ENCODE measurements at places on chromosomes 16 and 17.

DNA sequence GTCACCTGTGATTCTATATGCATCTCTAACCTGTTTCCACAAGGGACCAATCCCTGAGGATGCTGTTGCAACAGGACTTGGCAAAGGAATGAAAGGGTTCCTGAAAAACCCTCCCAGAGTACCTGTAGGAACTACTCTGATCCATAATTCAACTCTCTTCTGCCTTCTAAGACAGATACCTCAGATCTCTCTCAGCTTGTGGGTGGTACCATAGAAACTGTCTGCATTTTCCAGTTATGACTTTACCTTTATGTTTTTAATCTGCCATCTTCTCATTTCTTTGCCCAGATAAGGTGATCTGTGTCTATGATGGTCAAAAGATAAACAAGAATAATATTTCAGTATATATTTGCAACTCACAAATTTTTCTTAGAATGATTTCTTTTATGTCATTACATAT, 65.1 kb downstream of the TMC6 start:
- DNase-seq, result no peak
- no peak overlapping the region for H3K4me3 ChIP-seq
- no peaks in the 10 kb centered on the region for H3K27me3 ChIP-seq
- H3K27ac ChIP-seq, result no peak overlapping the region

DNA sequence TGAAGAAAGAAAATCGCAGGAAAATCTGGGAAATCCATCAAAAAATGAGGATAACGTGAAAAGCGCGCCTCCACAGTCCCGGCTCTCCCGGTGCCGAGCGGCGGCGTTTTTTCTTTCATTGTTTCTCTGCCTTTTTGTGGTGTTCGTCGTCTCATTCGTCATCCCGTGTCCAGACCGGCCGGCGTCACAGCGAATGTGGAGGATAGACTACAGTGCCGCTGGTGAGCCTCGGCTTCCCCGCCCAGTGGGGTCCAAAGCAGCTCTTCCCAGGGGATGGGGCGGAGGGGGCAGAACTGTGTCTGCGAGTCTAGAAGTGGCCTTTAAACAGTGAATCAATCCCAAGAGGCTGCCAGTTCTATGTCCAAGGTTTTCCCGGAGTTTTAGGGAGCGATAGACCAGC, 19.8 kb downstream of the FAM234A start:
- no peak overlapping the region for H3K27ac ChIP-seq
- peak overlapping the region; percentile 46 for H3K4me3 ChIP-seq
- H3K27me3 ChIP-seq, result no peaks in the 10 kb centered on the region
- H3K36me3 ChIP-seq, result peaks cover 15% of the 10 kb centered on the region
- peaks cover 22% of the 10 kb centered on the region for H3K4me1 ChIP-seq
- DNase-seq, result no peak

GRCh38 chr17:75778861-75779249, 5.8 kb upstream of the UNK start:
- DNase-seq, result no peak
- H3K27ac ChIP-seq, result peak overlapping the region; percentile 100
- H3K27me3 ChIP-seq, result peaks cover 3% of the 10 kb centered on the region
- H3K36me3 ChIP-seq, result peaks cover 41% of the 10 kb centered on the region
- peak overlapping the region; percentile 98 for H3K4me3 ChIP-seq

GRCh38 chr17:2899906-2900305, 103.7 kb downstream of the RAP1GAP2 start:
- no peaks in the 10 kb centered on the region for H3K36me3 ChIP-seq
- no peaks in the 10 kb centered on the region for H3K4me1 ChIP-seq
- H3K27me3 ChIP-seq, result no peaks in the 10 kb centered on the region
- DNase-seq, result no peak
- H3K4me3 ChIP-seq, result no peak overlapping the region

GRCh38 chr17:49217651-49218413, 7.3 kb downstream of the ABI3 start:
- peak; percentile 64 for DNase-seq
- peaks cover 51% of the 10 kb centered on the region for H3K4me1 ChIP-seq
- peak overlapping the region; percentile 82 for H3K4me3 ChIP-seq
- H3K36me3 ChIP-seq, result peaks cover 57% of the 10 kb centered on the region

DNA sequence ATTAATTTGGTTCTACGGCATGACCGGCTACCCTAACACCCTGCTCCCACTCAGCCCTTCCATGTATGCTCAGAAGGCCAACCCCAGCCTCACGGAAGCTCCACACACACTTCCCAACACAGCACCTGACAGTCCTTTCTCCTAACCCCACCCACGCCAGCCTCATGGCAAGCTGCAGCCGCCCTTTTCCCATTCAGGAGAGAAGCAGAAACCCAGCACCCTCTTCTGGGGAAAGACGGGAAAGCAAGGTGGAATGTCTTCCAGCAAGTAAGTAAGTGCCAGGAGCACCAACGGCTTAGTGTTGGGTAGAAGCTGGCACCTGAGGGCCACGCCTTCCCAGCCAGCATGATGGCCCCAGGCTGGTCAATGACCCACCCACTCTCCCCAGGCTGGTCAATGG, 32.1 kb downstream of the ABR start:
- no peak for DNase-seq
- peaks cover 1% of the 10 kb centered on the region for H3K4me1 ChIP-seq
- no peak overlapping the region for H3K27ac ChIP-seq
- no peaks in the 10 kb centered on the region for H3K36me3 ChIP-seq
- H3K27me3 ChIP-seq, result no peaks in the 10 kb centered on the region

DNA sequence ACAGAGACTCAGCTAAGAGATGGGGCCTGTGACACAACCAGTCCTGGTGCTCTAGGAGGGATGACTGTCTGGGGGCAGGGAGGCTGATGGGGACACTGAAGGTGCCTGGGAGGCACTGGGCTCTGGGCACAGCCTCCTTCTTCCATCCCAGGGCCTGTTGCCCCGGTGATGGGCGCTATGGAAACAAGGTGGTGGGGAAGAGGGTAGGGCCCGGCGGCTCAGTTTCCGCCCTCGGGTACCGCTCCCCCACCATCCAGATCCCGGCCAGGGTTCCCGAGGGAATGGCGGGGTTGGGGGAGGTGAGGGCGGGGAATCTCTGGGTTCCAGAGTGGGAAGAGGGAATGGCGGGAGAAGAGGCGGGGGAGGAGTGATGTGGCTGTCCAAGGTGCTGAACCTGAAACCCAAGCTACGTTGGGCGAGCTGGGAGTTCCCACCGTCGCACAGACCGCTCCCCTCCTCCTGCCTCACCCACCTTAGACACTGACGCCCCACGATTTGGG, 981 bp downstream of the KCNH4 start:
- no peak for DNase-seq
- H3K36me3 ChIP-seq, result no peaks in the 10 kb centered on the region
- peaks cover 41% of the 10 kb centered on the region for H3K27me3 ChIP-seq
- peaks cover 34% of the 10 kb centered on the region for H3K4me1 ChIP-seq
- H3K4me3 ChIP-seq, result peak overlapping the region; percentile 45

- peaks cover 19% of the 10 kb centered on the region for H3K36me3 ChIP-seq
- H3K27ac ChIP-seq, result no peak overlapping the region
- no peaks in the 10 kb centered on the region for H3K27me3 ChIP-seq
- H3K4me1 ChIP-seq, result no peaks in the 10 kb centered on the region
Observed at GRCh38 chr16:24102209-24102660, 153.9 kb upstream of the CACNG3 start.

- H3K36me3 ChIP-seq, result no peaks in the 10 kb centered on the region
- peak; percentile 32 for DNase-seq
- peaks cover 2% of the 10 kb centered on the region for H3K4me1 ChIP-seq
- H3K27me3 ChIP-seq, result peaks cover 17% of the 10 kb centered on the region
- no peak overlapping the region for H3K4me3 ChIP-seq
Observed at GRCh38 chr17:20116683-20117309, 107.6 kb downstream of the SPECC1 start.

GRCh38 chr17:36198831-36199465, 2.4 kb upstream of the CCL3L1 start:
- H3K27ac ChIP-seq, result no peak overlapping the region
- peaks cover 33% of the 10 kb centered on the region for H3K27me3 ChIP-seq
- DNase-seq, result peak; percentile 43
- no peak overlapping the region for H3K4me3 ChIP-seq

DNA sequence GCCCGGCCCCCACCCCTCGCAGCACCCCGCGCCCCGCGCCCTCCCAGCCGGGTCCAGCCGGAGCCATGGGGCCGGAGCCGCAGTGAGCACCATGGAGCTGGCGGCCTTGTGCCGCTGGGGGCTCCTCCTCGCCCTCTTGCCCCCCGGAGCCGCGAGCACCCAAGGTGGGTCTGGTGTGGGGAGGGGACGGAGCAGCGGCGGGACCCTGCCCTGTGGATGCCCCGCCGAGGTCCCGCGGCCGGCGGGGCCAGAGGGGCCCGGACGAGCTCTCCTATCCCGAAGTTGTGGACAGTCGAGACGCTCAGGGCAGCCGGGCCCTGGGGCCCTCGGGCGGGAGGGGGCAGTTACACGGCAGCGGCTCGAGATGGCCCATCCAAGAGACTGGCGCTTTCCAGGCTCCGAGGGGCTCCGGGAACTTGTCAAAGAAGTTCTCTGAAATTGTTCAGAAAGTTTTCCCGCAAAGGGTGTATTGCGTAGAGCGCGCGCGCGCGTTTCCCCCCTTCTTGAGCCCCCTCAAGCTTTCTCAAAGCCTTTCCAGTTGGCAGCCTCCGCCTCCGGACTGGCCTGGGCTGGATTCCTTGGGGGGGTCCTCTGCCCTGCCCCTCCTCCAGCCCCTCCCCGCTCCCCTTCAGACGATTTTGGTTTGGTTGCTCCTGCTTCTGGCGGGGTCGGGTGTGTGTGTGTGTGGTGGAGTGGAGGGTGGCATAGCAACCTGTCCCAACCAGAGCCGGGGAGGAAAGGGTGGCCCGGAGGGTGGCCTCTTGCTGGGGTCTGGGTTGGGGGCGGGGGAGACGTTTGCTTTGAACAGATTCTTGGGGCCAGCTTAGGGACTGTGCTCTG, 504 bp downstream of the ERBB2 start:
- peaks cover 11% of the 10 kb centered on the region for H3K4me1 ChIP-seq
- H3K27ac ChIP-seq, result no peak overlapping the region
- DNase-seq, result no peak
- no peak overlapping the region for H3K4me3 ChIP-seq

- DNase-seq, result no peak
- no peaks in the 10 kb centered on the region for H3K27me3 ChIP-seq
- H3K36me3 ChIP-seq, result peaks cover 14% of the 10 kb centered on the region
- no peak overlapping the region for H3K27ac ChIP-seq
- H3K4me3 ChIP-seq, result no peak overlapping the region
Observed at GRCh38 chr17:80955671-80956280, 35.9 kb upstream of the CHMP6 start.

GRCh38 chr17:11331547-11332513, 90.8 kb downstream of the SHISA6 start:
- no peak overlapping the region for H3K4me3 ChIP-seq
- H3K27me3 ChIP-seq, result no peaks in the 10 kb centered on the region
- no peak overlapping the region for H3K27ac ChIP-seq
- H3K4me1 ChIP-seq, result no peaks in the 10 kb centered on the region
- no peaks in the 10 kb centered on the region for H3K36me3 ChIP-seq

DNA sequence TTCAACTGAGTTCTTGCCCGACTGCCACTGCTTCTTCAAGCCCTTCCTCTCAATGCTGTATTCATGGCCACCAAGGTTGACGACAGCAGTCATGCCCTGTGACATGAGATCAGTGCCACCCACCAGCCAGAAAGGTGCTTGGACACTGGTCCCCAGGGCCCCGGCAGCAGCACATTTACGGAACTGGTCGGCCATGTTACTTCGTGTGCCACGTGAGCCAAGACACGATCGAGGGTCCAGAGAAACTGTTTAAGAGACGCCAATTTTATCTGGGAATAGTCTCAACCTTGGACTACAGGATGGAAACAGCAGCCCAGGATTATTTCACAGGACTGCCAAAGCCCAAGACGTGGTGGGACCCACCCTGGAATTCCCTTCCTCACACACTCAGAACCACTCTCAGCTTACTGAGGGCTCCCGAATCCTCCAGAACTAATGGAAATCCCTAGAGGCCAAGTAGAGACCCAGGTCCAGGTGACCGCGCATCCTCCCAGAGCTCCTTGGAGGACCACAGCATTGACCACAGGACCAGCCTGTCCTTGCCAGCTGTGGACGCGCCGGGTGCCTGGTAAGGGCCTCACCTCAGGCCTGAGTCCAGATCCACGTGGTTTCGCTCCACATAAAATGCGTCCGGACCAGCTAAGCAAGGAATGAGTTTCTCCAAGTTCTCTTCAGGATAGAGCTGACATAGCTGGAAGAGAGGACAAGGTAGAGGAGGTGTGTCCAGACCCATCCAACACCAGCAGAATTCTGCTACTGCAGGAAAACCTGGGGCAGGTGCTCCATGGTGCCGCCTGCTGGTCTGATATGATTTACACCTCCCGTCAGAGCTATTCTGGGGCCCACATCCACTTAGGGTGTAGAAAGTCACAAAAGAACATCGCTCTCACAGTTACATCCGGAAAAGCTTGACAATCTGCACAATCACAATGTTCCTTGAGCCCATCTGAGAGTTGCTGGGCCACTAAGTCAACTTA, 28.2 kb downstream of the MAP1LC3B start:
- H3K36me3 ChIP-seq, result peaks cover 2% of the 10 kb centered on the region
- H3K27me3 ChIP-seq, result no peaks in the 10 kb centered on the region
- H3K4me1 ChIP-seq, result no peaks in the 10 kb centered on the region
- H3K4me3 ChIP-seq, result no peak overlapping the region

DNA sequence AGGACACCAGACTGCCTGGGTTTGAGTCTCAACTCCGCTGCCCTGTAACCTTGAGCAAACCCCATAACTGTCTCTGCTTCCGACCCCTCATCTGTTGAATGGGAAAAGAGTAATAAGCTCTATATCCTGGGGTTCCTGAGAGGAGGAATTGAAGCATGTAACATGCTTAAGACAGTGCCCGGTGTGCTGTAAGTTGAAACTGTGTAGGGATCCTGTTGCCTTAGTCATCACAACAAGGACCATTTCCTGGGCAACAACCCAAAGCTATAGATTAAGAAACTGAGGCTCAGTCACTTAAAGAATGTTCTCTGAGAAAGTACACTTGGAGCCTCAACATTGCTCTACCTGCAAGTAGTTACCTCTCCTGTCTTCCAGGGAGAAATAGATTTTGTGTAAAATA, 23.0 kb downstream of the CDH13 start:
- H3K4me1 ChIP-seq, result peaks cover 67% of the 10 kb centered on the region
- no peak for DNase-seq
- no peaks in the 10 kb centered on the region for H3K36me3 ChIP-seq

DNA sequence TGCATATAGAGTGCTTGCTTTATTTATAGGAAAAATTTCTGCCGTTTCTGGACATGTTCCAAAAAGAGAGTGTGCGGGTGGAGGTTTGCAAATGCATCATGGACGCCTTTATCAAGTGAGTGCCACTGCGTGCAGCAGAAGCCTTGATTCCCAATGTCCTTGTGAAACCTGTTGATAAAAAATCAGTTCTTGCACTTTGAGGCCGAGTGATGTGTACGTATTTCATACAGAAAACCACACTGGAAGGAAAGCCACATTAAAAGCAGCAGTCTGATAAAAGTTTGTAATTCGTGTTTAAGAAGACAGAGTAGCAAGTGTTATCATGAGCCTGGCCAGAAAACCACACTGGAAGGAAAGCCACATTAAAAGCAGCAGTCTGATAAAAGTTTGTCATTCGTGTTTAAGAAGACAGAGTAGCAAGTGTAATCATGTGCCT, 78.0 kb downstream of the KNOP1 start:
- peak overlapping the region; percentile 17 for H3K27ac ChIP-seq
- H3K27me3 ChIP-seq, result no peaks in the 10 kb centered on the region
- DNase-seq, result no peak
- H3K4me3 ChIP-seq, result no peak overlapping the region

- no peaks in the 10 kb centered on the region for H3K4me1 ChIP-seq
- H3K36me3 ChIP-seq, result no peaks in the 10 kb centered on the region
- no peak for DNase-seq
- peaks cover 11% of the 10 kb centered on the region for H3K27me3 ChIP-seq
Observed at GRCh38 chr17:19249681-19250080, 12.5 kb downstream of the EPN2 start.

GRCh38 chr16:65121870-65122723, at the start of gene CDH11:
Gene CDH11 (minus strand): TSS chr16:65122063. CDS start chr16:65004869, 117,194 bp downstream.
- no peaks in the 10 kb centered on the region for H3K4me1 ChIP-seq
- H3K27ac ChIP-seq, result no peak within 1 kb of the TSS
- no peaks in the 10 kb centered on the region for H3K36me3 ChIP-seq
- H3K27me3 ChIP-seq, result peaks cover 38% of the 10 kb centered on the region

Data from T-helper 2 cell treated with Interferon-gamma antibody and Interleukin-4, amounts not matched to agents 5 μg/mL and 100 μg/mL, for 36 hours (primary cell).